ENCODE measurements at places on chromosomes 1 and 21.

- no peak for DNase-seq
These were observed 21.3 kb downstream of the TOR1AIP2 start for GRCh38 chr1:179856296-179856695.

DNA sequence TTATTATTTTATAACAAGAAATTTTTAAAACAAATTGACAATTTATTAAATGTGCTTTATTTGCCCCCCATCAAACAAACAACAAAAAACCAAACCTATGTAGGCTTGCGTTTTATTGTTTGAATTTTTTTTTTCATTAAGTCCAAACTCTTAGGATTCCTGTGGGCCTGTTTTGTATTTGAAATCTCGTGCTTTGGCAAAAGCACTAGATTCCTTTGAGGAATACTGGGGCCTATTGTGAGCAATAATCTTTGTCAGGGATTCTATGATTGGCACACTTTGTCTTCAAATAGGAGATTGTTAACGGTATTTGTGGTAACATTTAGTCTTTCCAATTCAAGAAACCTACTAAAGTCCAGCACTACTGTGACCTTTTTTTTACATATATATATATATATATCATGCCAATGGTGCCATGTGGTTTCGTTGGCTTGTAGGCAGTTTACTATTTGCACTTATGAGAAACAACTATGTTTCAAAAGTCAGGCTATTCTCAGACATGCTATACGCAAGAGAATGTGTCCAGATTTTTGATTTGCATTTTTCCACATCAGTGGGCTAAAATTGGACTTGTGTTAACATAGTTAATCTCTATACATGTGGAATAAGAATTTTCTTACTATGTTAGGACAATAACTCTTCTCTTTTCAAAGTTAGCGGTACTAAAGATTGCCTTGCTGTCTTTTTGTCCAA, 70.4 kb upstream of the GREM2 start:
- DNase-seq, result no peak

DNA sequence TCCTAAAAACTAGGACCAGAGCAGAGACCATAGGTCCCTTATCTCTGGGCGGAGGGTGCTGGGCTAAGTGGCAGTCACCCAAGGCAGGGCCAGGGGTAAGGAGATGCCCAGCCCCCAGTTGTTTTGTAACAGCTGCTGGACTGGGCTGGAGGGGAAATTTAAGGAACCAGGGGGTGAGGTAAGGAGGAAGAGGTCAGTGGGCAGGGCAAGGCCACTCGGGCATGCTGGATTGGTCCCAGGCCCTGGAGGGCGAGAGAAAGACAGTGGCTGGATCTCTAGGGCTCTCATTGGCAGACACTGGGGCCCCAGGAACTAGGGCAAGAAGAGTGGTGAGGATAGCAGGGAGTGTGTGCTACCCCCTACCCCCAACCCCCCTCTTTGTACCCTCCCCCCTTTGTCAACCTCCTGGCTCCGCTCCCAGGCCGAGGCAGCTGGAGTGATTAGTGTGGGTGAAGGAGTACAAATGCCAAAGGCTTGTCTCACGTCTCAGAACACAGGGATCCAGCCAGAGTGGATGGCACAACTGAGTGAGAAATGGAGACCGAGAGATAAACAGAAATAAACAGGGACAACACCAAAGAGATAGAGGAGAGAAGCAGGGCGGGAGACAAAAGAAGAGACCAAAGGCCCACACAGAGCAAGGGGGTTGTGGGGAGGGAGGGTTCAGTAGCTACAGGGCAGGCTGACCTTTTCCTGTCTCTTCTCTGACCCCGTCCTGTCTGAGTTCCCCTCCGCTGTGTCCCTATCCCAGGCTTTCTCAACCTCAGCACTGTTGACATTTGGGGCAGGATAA, 20.5 kb upstream of the THRAP3 start:
- DNase-seq, result no peak

DNA sequence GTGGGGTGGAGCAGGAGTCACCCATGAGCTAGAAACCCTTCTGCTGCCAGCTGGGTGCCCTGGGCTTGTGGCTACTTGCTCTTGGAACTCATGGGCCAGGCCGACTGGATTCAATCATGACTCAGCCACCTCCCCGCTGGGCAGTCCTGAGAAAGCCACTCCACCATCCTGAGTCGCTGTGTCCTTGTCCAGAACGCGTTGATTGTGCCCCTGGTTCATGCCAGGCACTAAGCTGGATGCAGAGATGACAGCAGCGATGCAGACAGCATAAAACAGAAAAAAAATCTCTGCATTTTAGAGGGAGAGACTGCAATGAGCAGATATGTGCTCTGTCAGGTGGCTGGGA, 10.6 kb downstream of the PADI1 start:
- DNase-seq, result no peak

DNA sequence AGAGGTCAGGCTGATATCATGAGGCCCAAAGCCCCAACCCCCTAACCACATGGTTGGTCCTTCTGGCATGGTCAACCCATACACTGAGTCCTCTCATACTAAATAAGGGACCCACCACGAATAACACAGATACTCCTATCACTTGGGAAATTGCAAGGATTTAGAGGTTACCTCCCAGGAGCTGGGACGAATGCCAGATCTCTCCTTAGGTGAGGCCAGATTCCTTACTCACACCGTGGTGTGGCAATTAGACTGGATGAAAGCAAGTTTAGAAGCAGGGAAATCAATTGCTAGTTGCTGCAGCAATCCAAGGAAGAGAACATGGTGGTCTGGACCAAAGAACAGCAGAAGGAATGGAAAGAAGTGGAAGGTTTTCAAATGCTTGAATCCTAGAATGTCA, 60.1 kb downstream of the IER5 start:
- DNase-seq, result no peak

- no peak for DNase-seq
These were observed 7.3 kb downstream of the H6PD start for GRCh38 chr1:9241891-9242290.

GRCh38 chr1:54837002-54837853, 36.1 kb upstream of the TTC22 start:
- no peak for DNase-seq

DNA sequence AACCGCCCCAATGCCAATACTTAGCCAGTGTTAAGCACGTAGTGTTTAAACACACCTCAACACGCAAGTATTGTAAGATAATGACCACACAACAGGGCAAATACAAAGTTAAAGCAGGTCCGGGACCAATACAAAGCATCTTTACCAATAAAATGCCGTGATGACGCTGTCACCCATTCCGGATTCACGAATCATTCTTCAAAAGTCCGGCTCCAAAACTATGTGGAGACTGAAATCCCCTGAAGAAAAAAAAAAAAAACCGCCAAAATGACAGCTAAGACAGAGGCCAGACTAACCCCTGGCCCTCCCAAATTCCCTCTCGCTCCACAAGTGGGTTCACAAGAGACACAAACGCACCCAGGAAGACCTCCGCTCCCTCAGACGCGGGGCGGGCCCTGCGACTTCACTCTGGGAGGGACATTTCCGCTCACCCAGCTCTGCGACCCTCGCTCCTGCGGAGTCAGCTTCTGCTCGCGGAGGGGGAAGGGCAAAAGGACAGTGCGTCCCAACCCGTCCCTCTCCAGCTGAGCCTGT, 625 bp upstream of the DARS2 start:
- no peak for DNase-seq

DNA sequence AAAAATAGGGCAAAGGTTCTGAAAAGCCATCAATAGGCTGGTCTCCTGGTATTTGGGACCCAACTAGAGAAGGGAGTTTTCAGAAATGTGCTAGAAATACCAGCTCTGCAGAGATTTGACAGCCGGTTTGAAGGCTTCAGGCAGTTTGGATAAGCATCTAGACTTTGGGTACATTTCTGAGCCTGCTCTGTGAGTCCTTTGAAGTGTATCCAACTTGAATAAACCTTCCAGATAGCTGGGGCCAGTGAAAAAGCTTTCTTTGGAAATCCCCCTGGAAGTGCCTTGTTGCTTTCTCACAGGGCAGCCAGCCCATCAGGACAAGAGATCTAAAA, 6.4 kb upstream of the PEF1 start:
- DNase-seq, result no peak
